ENCODE measurements at places on chromosomes 1 and 21. TPM values are rescaled to one million over a fixed set of nuclear protein-coding genes. Genes with fewer than 3 reads are reported as not detected.

DNA sequence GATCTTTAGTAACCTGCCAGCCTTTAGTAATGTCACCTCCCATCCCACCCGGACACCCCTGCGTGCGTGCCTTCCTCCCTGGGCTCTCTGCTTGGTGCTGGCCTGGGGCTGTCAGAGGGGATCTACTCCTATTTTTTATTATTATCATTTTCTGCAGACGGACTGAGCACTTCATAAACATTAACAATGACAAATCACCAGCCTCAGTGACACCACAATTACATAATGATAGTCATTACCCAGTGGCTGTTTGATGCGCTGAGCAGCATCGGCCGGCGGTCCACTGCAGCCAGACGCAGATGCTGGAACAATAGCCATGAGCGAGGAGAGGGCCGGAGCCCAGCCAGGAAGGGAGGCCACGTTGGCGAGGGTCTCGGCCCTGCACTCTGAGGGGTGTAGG, 309.3 kb upstream of the AJAP1 start:
- no peak for DNase-seq

DNA sequence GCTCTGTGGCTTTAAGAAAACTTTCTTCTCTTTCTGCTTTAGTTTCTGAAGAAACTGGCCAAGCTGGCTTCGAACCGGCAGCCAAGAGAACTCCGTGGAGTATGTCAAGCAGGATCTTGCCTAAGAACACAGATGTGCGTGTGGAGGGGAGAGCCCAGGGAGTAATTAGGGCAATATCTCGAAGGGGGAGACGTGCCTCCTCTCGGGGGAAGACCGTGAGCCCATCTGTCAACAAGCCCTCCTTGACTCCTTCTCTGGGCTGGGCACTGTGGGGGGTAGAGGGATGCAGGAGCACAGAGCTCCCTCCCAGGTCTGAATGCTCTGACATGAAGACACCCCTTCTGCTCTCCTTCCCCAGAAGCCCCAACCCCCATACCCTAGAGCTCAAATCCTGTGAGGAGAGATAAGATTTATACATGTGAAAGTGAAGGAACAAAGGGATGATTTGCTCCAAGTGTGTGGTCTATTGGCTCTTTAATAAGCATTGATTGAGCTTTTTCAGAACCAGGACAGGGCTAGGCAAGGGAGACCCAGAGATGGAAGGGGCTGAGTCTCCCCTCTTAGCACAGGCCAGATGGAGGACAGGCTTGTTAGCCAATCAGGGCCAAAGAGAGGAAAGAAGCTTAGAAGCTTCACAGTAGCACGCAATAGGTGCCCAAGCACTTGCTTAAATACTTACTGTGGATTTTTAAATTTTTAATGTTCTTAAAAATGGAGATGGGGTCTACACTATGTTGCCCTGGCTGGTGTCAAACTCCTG, 37.5 kb downstream of the EDN2 start:
- DNase-seq, result no peak

- DNase-seq, result no peak
These were observed 211.0 kb upstream of the USP24 start for GRCh38 chr1:55426156-55426555.

GRCh38 chr1:4971666-4972065, 317.3 kb downstream of the AJAP1 start:
- no peak for DNase-seq

GRCh38 chr1:176815621-176816020, 348.9 kb downstream of the ASTN1 start:
- no peak for DNase-seq

- DNase-seq, result no peak
These were observed 467.5 kb downstream of the PTPRU start for GRCh38 chr1:29703596-29704370.

The RGS18 gene
- 4.0 TPM for total RNA-seq
